ENCODE measurements at places on chromosomes 2 and 18.

DNA sequence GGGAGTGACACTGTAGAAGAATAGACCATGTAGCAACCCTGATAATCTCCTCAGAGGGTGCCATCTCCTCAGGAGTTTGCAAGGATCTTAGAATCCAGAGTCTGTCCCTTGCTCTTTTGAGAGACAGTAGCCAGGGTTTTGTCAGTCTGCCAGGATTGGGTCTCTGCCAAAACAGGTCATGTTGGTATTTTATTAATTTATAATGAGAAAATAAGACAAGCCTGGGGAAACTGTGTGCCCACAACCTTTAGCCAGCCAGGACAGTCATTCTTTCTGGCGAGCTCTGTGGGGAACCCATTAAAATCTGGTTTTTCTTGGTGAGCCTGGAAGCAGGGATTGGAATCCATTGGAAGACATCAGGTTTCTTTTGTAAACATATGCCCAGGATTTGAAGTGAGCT, 78.6 kb downstream of the PTPRM start:
- no peak for DNase-seq

- no peak for DNase-seq
These were observed 621.7 kb upstream of the ACVR2A start for GRCh38 chr2:147223119-147223518.

DNA sequence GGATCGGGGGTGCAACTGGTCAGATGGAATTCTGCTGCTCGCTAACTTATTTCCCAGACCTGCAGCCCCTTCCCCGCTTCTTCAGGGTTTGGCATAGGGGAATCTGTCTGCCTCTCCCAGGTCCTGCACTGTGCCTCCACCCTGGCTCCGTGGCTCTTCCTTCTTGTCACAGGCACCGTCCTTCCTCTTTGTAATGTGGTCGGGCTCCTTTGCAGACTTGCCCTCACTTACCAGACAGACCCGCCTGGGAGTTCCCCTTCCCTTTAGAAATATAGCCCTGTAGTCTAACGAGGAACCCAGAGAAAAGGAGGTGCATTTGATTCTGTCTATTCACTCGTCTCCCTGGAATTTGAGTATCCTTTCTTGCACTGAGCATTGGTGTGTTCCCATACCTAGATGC, 63.9 kb upstream of the PAX8 start:
- DNase-seq: no peak

- peak; percentile 92 for DNase-seq
These were observed 10.0 kb upstream of the PROC start for GRCh38 chr2:127408004-127408806.

DNA sequence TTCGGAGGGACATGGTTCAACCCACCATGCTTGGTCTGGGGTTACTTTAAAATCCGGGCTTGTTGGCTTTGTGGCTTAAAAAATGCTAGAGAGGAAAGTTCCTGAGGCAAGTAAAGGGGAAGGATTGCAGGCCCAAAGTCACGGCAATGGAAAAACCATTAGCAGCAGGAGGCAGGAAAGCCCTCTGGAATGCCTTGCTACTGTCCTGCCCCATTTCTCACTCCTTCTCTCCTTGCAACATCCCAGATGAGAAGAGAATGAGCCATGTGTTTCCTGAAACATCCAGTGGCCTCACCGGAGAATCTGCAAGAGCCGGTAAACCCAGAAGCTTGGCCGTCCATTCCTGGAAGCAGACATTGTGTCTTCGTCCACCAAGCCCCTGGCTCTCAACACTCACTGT, 97.4 kb upstream of the LCLAT1 start:
- no peak for DNase-seq

Data from stimulated activated CD8-positive, alpha-beta memory T cell treated with anti-CD3 and anti-CD28 coated beads, Interleukin-15, amount 100 ng/mL, for 4 hours (primary cell).